Lung (tissue), 17 donors: ENCODE measurements at places on chromosomes 1 and 21. TPM values are rescaled to one million over a fixed set of nuclear protein-coding genes. Genes with fewer than 3 reads are reported as not detected.
A peak's percentile ranks its signal among the peaks of the same experiment; 100 is the strongest.

DNA sequence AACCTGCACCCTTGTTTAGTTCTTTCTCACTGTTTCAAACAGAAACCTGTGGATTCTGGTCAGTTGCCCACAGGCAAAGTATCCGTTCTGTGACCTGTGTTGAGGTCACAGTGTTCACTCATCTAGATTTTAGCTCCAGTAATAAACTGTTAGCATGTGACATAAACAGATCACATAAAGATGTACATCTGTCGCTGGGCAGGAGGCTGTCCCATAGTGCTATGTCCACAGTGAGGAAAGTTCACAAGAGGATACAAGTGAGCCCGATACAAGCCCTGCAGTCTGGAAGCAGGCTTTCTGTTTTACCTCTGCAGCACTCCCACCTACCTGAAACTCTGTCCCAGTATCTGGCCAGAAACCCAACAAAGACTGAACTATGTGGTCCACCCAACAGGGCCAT lies 28.4 kb downstream of the LMX1A start:
- no peak for DNase-seq
- no peak overlapping the region for H3K27ac ChIP-seq
- no peaks in the 10 kb centered on the region for H3K36me3 ChIP-seq
- H3K4me3 ChIP-seq: no peak overlapping the region
- no peaks in the 10 kb centered on the region for H3K4me1 ChIP-seq
- H3K27me3 ChIP-seq: peaks cover 4% of the 10 kb centered on the region

DNA sequence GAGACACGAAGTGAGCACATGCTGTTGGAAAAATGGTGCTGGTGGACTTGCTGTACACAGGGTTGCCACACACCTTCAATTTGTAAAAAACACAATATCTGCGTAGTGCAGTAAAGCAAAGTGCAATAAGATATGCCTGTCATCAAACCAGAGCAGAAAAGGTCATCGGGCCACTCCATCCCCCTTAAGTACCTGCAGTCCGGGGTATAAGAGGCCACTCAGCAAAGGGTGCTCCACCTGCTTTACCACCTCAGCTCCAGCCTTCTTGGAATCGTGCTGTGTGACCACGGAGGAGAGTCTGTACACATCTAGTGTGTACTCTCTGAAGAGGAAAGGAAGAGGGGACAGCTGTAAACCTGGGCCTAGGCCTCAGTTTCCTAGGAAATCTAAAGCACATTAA lies 10.9 kb downstream of the YARS1 start:
- no peaks in the 10 kb centered on the region for H3K4me1 ChIP-seq
- H3K4me3 ChIP-seq: no peak overlapping the region
- H3K36me3 ChIP-seq: peaks cover 12% of the 10 kb centered on the region
- peak; percentile 13 for DNase-seq
- H3K27ac ChIP-seq: no peak overlapping the region

GRCh38 chr1:147723691-147724323 lies 36.6 kb downstream of the GJA5 start:
- DNase-seq: peak; percentile 67
- no peak overlapping the region for H3K4me3 ChIP-seq
- no peak overlapping the region for H3K27ac ChIP-seq
- no peaks in the 10 kb centered on the region for H3K36me3 ChIP-seq
- peaks cover 31% of the 10 kb centered on the region for H3K27me3 ChIP-seq

DNA sequence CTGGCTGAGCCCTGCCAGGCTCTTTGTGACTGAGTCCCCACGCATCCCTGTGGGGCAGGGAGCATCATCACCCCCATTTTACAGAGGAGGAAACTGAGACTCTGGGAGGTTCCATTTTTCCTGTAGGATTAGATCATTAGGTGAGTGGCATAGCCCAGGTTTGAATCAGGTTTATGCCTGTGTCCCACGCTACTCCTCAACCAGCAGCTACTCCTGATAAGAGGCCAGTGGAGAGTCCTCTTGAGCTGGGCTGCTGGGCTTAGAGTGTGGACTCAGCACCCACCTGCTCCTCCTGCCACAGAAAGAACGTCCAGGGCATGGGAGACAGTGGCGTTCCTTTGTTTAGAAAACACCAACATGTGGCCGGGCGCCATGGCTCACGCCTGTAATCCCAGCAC lies 30.7 kb downstream of the TNFRSF1B start:
- H3K4me3 ChIP-seq: no peak overlapping the region
- peaks cover 7% of the 10 kb centered on the region for H3K36me3 ChIP-seq
- no peaks in the 10 kb centered on the region for H3K4me1 ChIP-seq
- no peak for DNase-seq
- no peak overlapping the region for H3K27ac ChIP-seq
- H3K27me3 ChIP-seq: no peaks in the 10 kb centered on the region

Gene DENND2C
- total RNA-seq: 4.1 TPM

Gene DMBX1
- total RNA-seq: not detected

Gene GSTM1
- not detected for total RNA-seq
